Bronchial epithelial cell (primary cell): ENCODE measurements at places on chromosomes 2 and 18.

DNA sequence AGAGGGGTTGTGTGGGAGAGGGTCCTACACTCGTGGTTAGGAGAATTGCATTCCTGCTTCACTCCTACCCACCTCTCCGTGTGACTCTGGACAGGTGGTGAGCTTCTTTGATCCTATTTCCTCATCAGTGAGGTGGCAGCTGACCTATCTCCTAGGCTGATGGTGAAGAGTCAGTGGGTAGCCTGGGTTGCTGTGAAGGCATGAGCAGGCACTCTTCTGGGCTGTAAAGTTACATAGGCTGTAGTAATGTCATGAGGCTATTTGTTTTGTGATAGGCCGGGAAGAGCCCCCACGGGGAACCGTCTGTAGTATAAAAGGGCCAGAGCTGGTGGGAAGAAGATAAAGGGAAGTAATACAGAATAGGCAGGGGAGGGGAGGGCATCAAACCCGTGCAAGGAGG is 83.8 kb downstream of the TMEM247 start:
- no peak for DNase-seq

- peak; percentile 94 for DNase-seq
Measured at GRCh38 chr2:161123531-161124030, 36.6 kb upstream of the TANK start.

DNA sequence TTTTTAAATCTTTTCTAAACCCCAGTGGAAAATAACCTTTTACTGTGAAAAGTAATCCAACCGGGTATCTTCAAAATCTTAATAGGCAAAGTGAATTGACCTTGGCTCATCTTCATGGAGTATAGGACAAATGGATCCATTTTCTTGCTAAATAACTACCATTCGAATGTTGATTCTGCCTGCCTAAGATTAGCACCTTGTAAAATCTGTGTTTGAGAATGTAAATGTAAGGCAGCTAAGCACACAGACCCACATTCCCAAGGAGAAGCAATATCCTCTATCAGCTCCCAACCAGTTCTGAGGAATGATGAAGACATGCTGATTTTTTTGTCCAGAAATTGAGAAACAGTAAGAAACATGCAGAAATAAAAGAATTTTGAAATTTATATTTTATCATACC is 509.8 kb upstream of the SMIM21 start:
- no peak for DNase-seq

DNA sequence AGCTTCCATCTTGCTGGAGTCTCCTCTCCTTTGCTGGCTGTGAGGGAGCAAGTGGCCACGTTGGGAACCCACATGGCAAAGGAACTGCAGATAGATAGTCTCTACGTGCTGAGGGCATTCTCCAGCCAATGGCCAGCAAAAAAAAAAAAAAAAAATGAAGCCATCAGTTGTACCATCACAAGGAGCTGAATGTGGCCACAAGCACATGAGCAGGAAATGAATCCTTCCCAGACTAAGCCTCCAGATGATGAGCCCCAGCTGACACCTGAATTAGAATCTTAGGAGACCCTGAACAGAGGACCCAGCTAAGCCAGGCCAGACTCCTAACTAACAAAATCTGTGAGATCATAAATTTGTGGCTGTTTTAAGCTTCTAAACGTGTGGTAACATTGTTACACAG is 57.9 kb downstream of the SPIRE1 start:
- DNase-seq: no peak

DNA sequence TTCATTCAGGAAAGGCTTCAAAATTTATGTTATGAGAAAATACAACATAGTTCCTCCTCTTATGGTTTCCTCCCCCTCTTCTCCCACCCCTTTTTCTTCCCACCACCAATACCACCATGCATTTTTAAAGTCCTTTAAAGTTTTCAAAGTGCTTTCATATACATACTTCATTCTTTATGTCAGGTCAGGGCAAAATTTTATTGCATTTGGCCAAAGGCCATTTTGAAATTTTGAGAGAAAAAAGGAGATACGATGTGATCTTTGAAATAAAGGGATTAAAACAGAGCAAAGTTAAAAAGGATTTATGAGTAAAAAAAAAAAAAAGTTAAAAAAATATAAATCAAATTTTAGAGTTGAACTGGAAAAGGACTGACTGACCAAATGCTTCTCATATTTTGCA is 792.5 kb upstream of the FANCL start:
- no peak for DNase-seq

DNA sequence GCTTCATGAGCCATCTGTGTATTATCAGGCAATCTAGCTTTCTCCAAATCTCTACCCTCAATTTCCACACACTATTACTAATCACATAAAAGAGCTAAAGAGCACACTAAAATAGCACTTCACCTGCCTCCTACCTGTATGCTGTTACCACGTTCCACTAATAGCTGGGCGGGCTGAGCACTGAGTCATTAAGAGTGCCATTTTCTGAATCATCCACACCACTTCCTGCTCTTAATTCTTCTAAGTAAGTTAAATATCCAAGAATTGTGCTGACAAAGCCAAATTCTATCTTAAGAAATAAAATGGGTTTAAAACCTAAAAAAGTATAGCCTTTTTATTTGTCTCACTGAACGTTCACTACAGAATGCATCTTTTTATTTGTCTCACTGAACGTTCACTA is 35.7 kb downstream of the NOL10 start:
- peak; percentile 98 for DNase-seq

GRCh38 chr2:15913146-15913545 is 27.2 kb upstream of the MYCN start:
- no peak for DNase-seq

GRCh38 chr2:39202639-39203369 is 41.0 kb downstream of the CDKL4 start:
- peak; percentile 8 for DNase-seq

DNA sequence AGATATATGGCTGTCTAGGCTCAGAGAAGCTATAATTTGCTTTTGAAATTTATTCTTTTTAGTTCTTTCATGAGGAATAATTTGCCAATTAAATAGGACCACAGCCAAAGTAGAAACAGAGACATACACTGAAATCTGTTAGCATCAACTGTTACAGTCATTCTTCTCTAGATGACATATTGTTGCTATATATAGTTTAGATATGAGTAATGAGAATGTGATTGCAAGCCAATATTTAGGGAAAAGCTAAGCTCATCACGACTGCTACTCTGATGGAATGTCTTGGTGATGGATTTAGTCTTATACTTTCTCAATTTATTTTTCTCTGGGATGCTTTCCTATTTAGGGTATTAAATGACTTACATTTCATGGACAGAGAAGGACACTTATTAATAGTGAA is 259.1 kb downstream of the LNPK start:
- DNase-seq: no peak

DNA sequence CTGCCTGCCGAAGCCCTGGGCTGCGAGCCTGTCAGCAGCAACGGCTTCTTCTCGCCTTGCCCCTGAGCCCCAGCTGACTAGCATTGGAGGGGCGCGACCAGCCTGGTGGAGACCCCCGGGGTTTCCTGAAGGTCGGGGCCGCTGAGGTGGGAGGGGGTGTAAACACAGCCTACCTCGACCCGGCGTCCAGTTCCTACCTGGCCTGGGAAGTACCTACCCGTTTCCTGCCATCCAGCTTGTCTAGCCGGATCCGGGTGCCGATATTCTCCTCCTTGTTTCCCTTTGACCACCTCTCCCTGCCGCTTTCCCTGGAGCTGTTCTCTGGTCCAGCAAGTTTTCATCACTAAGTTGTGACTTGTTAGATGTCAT is 511 bp downstream of the MOB4 start:
- DNase-seq: peak; percentile 57

DNA sequence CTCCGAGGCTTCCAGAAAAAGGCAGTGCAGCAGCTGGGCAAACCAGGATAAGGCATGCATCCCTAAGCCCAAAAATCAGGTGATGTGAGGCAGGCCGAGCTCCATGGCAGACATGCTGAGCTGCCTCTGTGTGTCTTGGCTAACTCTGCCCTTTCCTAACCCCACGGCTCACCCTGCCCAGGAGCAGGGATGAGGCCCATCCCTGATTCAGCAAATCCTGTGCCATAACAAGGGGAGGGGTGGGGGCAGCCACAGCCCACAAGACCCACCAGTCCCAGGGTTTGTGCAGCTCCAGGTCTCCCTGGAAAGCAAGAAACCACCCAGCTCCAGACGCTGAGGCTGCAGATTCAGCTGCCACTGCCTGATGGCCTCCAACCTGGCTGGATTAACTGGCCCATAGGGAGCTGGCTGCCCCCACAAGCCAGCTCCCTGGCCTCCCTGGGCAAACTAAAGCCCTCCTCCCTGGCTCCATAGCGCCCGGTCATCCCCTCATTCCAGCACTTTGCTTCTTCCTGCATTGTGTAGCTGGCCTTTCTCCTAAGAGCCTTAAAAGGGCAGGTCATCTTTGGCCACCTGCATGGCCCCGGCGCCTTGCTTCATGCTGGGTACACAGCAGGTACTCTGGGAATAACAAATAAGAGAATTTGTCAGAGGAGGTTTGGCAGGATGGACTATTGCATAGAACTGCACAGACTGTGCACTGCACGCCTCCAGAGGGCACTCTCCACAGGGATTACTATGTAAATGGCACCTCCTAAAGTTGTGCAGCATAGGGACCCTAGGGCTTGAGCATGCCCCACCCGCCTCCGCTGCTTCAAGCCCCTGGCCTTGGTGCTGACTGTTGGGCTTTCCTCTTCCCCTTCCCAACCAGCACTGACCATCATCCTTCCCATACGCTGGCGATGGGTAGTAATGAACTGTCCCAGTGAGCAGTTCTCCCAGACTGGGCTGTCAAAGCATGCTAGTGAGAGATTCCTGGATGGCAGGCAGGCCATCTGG is 10.7 kb downstream of the STEAP3 start:
- DNase-seq: no peak

DNA sequence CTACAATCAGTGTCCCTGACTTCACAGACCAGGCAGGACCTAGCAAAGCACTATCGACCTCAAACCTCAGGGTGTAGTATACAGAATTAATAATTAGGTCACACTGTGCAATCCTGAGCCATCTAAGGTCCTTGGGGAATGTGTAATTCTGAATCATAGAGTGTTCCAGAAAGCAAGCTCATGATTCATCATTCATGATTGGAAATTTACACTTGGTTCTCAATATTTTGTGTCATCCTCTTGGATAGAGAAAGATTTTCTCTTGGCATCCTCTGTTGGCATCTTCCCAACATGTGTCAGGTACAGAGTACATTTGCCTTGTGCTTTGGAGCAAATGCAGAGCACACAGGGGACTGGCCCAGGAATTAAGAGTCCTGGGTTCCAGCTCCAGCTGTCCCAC is 245.0 kb upstream of the NT5C1B start:
- peak; percentile 93 for DNase-seq

- peak; percentile 71 for DNase-seq
Measured at GRCh38 chr18:9918016-9918680, 4.3 kb downstream of the VAPA start.

DNA sequence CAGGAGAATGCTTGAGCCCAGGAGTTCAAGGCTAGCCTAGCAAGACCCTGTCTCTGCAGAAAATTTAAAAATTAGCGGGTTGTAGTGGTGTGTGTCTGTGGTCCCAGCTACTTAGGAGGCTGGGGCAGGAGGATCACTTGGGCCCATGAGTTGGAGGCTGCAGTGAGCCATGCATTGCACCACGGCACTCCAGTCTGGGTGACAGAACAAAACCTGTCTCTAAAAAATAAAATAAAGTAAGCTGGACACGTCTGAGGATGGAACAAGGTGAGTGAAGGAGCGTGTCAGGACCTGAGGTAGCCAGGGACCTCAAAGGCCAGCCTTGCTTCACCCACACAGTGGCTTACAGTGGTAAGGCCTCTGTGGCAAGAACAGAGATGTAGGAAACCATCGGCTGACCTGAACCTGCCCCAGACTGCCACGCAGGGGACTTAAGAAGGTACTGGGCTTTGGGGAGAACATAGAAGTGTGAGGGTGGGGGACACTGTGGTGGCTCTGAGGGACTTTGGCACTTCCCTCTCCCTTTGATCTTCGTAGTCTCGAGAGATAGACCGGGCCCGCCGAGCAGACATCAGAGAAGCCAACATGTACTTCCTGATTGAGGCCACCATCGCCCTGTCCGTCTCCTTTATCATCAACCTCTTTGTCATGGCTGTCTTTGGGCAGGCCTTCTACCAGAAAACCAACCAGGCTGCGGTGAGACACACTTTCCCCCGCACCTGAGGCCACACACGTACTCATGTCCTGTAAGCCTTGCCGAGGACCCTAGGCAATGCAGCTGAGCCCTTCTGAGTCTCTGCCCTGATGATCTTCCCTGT is 7.5 kb downstream of the SLC11A1 start:
- DNase-seq: no peak

- peak; percentile 65 for DNase-seq
Measured at GRCh38 chr2:234989183-234989701, 37.4 kb downstream of the SH3BP4 start.

GRCh38 chr18:55515214-55515613 is 72.8 kb downstream of the TCF4 start:
- DNase-seq: no peak

DNA sequence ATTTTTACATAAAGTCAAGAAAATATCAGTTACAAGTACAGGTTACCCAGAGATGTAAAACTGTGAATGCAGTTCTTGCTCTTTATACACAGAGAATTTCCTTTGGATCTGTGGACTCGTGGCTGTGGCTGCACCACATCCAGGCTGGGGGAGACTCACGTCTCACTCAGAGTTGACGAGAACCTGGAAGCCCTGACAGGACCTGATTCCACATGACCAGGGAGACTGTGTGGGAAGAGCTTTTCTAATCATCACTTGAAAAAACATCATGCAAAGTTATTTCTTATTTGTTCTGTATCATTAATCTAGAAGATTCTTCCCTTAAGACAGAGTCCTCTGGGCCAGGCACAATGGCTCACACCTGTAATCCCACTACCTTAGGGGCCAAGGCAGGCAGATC is 1159.0 kb downstream of the RPIA start:
- DNase-seq: no peak

DNA sequence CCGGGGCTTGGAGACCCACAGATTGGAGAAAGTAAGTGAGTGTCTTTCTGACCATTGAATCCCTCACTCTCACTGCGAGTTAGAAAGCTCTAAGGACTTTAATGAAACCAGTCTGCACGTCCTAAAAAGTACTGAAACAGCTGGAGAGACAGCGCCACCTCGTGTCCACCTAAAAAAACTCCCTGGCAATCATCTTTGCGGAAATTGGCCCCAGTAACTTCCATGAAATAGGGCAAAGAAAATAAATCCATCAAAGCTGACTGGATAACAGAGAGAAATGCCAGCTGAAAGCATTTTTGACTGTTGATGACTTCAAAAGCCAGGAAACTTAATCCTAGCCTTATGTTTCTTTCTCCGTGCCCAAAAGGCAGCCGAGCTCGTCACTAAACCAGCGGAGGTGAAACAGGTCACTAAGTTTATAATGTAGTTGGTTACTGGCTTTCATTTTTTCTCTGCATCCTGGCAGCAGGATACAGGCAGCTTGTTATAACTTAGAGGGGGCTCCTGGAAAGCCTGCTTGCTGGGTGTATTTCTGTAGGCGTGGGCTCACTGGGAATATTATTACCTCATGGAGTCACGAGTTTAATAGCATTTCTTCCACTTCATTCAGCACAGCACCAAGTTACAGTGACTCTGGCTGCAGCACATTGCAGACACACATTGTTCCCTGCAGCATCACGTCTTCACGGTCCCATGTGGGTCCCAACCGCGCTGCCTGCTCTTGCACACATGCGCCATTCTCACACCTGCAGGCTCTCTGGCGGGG is 266.5 kb downstream of the HRH4 start:
- DNase-seq: peak; percentile 58

GRCh38 chr2:226835420-226835795 is 446 bp upstream of the RHBDD1 start:
- DNase-seq: no peak
